ENCODE measurements at places on chromosomes 3 and 15.

GRCh38 chr15:72936691-72937679, 115.3 kb upstream of the NEO1 start:
- DNase-seq, result no peak

GRCh38 chr15:32656091-32656490, 14.6 kb downstream of the SCG5 start:
- DNase-seq, result no peak

DNA sequence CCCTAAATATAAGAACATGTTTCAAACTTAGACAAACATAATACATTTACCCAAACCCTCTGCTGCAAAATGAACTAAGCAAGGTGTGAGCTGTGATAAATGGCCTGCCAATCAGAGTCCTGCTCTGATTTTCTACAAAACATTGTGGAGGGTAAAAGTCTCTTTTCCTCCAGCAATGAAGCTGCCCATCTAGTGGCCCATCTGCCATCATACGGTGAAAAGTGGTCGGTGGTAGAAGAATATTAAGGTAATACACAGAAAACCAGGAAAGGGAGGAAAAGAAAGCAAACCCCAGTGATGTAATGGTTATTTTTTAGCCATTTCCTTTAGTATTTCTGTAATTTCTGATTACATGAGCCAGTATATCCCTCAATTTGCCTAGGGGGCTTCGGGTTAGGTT, 838.1 kb downstream of the TBL1XR1 start:
- DNase-seq, result no peak

DNA sequence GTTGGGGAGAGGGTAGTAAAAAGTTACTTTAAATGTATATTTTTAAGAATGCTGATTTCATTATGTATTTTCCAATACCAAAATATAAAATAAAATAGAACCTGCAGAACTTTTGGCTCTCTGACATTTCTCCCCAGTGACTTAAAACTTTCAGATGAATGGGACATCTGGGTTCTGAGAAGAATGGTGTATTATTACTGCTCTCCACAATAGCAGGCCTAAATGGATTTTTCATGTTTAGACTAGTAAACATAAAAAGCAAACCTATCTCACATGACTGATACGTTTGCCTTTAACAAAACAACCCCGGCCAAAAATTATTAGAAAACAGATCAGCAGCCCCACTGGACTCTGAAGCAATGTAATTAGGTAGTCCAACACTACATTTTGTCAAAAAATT, 73.8 kb downstream of the FHIT start:
- DNase-seq, result no peak

DNA sequence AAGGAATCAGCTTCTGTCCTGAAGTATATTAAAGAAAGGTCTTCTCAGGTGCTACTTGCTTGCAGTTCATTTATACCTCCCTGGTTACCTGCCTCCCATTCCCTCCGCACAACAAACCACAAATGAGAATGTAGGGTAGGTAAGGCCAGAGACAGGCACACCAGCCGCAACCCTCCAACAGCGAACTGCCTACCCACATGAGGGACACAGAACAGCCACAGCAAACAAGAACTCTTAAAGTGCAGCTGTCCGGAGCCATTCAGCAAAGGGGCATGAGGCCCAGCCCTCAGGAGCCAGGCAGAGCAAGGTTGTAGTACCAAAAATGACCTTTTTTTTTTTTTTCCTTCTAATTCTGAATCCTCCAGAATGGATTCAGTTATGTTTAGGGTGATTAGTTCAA, 52.4 kb downstream of the SPSB4 start:
- DNase-seq, result no peak

DNA sequence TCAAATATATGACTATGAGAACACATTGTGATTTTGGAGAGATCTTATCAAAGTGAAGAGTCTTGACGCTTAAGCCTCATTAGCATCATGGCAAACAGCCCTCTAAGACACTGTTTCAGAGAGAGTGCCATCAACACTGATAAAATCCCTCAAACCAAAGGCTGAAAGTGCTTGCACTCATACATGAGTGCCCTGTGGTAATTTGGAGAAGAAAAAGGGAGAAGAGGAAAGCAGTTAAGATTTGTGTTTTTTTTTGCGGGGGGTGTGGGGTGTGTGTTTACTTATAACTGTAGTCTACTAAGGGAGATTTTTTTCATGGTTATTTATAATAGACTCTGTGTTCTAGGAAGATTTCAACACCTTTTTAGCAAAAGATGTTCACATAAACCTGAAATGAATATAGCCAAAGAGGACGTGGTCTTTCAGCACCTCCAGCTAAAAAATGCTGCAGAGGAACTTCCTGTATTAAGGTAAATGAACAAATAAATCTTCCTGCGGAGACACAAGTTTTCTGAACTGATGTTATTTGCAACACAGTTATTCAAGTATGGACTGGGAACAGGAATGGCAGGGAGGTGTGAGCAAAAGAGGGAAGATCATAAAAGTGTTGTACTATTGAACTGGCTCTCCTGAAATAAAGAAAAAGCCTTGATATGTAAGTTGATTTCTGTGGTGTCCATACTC, 81.9 kb upstream of the TGFBR2 start:
- DNase-seq, result no peak

DNA sequence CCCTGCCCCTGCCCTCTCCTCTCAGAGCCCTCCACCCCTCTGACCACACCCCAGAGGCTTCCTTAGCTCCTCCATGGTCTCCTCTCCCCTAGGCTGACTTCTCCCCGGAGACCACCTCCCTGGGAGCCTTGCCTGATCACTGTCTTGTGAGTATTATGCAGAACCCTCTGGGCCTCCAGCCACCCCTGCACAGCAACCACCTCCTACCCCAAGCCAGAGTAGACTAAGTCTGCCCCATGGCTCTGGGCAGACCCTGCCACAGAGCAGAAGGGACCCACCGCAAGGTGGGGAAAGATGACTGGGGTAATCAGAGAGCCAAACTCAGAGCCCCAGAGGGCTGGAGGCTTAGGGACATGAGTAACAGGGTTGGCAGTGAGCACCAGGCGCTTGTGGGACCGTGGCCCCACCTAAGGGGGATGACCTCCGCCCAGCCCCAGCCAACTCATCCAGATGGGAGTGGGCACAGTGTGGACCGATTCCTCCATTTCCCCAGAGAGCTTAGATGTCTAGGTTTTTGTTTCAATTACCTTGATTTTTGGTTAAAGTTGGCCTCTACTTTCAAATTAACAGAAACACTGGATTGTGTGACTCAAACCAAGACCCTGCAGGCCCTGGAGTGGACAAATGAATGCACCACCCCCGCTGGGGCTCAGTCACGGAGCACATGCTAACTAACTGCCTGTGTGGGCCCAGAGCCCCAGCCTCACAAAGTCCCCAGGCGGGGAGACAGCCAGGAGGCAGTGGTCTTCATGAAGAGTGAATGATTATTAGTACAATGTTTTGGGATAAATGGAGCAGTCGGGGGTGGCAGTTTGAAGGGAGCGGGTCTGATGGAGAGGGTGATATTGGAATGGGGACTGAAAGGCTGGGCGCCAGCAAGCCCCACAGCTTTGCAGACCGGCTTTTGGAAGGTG, 119.4 kb upstream of the PRR20G start:
- DNase-seq, result no peak

- DNase-seq, result no peak
Measured at GRCh38 chr15:66292571-66293418, 573 bp upstream of the DIS3L start.

GRCh38 chr15:81161160-81161673, 27.1 kb downstream of the CFAP161 start:
- DNase-seq, result peak; percentile 38

DNA sequence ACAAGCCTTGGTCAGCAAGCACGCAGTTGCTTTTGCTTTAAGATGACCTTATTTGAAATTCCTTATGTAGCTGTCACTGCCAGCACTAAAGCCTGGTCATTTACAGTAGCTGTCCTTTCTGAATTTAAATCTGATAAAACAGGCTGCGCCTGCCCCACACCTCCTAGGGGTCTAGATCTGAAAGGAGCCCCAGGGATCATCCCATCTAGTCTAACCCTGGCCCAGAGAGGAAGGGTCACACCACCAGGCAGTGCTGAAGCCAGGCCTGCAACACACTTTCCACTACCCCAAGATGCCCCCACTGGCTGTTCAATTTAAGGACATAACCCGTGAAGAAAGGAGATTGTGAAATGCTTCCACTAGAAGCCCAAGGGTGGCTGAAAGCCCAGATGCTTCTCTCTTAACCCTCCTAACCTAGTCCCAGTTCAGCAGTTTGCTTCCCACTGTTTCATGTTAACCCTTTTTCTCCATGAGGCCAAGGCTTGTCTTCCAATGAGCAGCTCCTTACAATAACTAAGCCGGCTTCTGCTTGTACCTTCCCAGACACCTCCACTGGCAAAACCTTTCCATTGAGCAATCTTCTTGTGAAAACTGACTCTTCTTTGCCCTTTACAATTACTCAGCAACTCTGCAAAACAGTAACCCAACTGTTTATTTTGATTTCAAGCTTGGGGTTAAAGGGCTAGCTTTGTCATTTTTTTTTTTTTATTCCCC, 198.9 kb upstream of the LPP start:
- no peak for DNase-seq

GRCh38 chr15:66957431-66957720, 108.0 kb upstream of the SMAD3 start:
- DNase-seq, result no peak

DNA sequence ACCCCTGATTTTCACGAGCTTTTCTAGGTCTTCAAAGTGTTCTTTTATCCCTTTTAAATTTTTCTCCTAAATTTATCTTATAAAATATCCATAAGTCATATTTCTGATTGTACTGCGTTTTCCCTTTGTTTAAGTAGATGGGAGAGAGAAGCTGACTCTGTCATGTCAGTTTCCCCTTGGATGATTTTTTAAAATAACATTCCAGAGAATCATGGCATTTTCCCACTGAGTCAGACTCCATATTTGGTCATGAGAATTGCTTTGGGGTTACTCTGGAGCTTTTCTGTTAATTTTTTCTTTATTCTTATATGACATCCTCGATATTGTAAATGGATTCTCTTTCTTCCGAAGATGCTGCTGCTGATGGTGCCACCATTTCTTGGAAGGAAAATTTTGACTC, 28.6 kb upstream of the UMPS start:
- no peak for DNase-seq

DNA sequence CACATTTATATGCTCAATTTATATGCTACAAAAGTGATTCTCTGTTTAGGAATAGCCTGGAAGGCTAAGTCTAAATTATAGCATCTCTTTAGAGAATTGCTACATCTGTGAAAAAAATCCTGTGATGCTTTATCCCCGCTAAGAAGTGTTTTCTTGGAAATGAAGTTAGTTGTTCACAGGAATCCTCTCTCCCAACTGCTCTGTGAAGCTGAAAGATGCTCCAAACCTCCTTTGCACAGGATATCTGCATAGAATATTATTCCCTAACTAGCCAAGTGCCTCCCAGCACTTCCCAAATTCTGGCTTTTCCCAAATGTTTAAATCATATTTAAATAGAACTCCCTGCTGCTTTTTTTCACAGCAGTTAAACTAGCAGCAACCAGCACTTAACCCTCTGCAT, 132.2 kb downstream of the SRGAP3 start:
- DNase-seq, result no peak

DNA sequence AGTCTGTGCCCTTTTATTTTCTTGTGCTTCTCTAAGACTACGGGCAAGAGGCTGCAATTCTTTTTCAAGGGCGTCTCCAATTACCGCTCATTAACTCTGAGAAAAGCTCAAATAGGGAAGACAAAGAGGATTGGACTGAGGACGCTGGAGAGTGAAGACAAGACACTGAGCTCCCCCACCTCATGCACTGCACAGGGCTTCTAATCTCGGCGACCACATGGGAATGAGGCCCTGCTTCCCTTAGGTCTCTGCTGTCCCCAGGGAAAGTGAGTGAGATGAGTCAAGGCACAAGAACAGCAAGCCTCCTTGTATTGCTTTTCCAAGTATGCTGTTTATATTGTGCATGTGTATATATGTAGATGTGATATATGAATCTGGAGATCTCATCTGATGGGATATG, 392.2 kb upstream of the CFAP20DC start:
- no peak for DNase-seq

DNA sequence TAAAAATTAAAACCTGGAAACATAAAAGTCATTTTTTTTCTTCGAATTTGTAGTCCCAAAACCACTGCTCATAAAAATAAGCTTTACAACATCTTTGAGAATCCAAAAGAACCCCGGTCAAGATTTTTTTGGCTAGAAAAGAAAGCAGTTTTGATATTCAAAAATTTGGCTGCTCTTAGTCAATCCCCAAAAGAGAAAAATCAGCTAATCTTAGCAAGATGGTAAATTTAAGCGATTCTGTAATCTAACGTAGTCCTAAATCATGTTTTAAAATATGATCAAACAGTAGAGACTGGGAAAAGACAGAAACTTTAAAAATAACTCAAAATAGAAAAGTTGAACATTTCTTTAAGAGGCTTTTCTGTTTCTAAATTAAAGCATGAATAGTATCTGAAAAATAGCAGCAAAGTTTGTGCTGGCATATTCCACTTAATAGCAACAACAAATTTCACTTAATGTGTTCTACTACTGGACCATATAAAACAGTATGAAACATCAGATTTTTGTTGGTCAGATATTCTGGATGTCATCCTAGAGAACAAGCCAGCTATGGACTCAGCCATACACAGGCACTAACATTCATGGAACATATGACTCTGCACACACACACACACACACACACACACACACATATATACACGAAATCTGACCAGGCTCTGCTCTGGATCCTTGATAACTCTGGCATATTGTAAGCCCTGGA, 19.1 kb upstream of the NR2F2 start:
- DNase-seq, result no peak

DNA sequence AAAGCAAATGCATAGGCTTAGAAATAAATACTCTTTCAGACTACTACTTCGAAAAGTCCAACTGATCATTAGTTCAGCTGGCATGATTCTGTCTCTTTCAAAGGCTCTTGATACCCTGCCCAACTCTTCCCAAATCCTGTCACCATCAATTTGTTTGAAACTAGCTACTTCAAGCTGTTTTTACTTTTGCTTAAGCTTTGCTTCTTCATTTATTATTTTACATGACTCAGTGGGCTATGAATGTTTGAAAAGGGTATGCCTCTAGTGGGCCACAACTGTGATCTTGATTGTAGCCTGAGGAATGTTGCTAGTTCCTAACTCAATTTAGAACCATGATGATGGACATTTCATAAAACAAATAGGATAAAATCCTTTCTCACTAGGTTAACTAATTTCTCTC, 340.8 kb downstream of the NAALADL2 start:
- DNase-seq, result no peak

GRCh38 chr3:178767581-178767980, 231.3 kb downstream of the KCNMB2 start:
- no peak for DNase-seq

DNA sequence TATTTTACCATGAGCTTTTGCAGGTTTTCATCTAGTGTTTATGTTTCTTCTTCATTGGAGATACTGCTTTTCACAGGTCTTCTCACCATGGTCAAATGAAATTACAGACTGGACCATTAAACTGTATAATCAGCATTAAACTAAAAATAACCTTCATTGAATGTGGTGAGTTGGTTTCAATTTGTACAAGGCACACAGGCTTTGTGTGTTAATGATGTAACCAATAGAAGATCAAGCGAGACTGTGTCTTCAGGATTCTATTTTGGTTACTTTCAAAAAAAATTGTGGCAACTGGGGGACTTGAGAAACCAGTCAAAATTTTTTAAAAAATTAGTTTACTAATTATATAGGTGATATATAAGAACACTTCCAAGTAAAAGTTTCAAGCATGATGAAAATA, 54.3 kb upstream of the GCSAM start:
- DNase-seq, result no peak

- DNase-seq, result no peak
Measured at GRCh38 chr3:43496740-43497375, 125.0 kb downstream of the ANO10 start.

- DNase-seq, result peak; percentile 48
Measured at GRCh38 chr15:65833501-65834205, 35.6 kb upstream of the RAB11A start.

GRCh38 chr15:43749690-43750345, 3.6 kb downstream of the PDIA3 start:
- no peak for DNase-seq
